ENCODE measurements at places on chromosomes 7 and 10.

DNA sequence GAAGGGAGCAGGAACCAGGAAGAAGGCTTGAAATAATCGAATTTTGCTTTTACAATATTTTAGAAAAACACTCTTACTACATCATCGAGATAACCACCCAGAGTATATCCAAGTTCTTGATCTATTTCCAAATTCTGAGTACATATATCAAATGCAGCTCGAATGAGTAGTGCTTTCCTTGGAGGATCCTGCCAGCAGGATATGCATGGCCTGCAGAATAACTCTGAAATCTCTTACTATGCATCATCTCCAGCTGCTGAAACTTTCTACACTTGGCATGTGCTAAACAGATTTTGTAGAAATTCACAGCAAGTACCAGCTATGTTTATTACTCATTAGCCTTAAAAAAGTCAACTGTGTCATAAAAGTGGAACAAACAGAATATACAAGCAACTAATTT is 44.0 kb upstream of the ANK3 start:
- DNase-seq, result no peak

DNA sequence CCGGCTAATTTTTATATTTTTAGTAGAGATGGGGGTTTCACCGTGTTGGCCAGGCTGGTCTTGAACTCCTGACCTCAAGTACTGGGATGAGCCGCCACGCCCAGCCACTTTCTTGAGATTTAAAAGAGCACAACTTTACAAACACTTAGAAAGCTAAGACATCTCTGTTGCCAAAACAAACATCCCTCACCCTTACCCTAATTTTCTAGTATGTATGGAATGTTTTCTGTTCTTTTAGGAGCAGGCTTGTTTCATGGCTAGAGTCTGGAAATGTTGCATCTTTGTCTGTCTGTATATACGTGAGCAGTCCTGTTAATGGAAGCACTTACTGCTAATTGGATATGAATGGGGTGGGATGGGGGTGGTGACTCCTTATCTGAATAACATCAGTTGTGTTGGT is 2.9 kb downstream of the OLAH start:
- no peak for DNase-seq

GRCh38 chr7:47661051-47661714 is 79.3 kb upstream of the TNS3 start:
- peak; percentile 35 for DNase-seq

DNA sequence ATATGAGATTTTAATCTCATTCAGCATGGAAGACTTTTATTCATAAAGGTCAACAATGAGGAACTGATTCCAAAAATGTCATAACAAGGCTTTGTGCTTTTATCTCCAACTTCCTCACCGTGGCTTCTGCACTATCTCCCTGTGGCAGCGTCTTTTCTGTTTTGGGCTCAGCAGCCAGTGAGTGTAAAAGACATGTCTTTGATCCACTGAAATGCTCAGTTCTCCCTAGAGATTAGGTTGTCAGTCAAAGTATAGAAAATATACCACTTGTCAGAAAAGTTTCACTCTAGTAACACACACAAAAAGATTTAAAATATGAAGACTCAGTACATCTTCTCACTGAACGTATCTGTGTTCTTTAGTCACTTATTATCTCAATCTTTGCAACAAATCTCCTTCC is 901.8 kb upstream of the ZWINT start:
- no peak for DNase-seq

GRCh38 chr10:81915504-81915897 is 40.5 kb downstream of the NRG3 start:
- no peak for DNase-seq

DNA sequence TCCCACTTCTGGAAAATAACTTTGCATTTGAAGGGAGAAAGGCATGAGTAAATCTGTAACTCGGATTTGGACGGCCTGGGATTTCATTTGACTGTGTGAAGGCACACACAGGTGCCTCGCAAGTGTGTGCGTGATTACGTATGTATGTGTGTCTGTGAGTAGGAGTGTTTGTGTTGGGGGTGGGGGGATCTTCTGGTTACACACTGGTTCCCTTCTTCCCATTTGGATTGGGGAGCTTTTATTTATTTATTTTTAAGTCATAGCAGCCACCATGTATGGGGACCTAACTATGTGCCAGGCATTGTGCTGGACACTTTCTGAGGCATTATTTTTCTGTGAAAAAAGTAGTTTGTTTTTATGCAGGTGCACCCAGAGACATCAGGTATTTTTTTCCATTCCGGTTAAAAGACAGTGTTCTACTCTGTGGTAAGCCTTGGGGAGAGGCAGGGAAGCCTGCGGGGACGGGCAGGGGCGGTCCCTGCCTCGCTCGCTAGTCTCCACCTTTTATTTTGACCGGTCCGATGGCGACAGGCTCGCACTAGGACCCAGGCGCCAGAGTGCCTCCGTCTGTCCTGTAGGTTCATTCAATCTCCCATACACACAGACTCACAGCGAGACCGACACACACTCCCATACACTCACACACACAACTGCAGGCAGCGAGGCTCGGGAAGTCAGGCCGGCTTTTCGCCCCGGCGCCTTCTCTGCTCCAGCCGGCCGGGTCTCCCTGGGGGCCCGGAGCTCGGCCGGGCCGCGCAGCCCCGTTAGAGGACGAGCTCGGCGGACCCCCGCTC is at the start of gene MXI1:
TSS of gene MXI1 (plus strand) at position 595 of the 794 bp plus-strand sequence. CDS start 204 bp downstream, outside the sequence.
- DNase-seq, result peak; percentile 91

- DNase-seq, result no peak
These were observed 318.2 kb upstream of the MEOX2 start for GRCh38 chr7:16004702-16005101.

DNA sequence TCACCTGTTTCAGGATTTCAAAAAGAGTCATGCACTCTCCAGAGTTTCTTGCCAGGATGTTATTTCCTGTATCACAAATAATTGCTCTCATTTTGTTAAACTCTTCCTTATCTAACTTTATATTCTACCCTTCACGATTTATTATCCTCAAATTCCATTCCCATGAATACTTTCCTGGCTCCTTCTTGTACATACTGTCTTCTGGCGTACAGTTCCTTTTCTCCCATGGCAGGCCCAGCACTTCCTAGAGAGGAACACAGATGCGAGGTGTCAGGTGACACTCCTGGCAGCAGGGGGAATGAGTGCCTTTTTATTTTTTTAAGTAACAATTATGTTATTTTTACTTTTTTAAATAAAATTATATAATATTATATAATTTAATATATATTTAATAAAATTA is 411.9 kb downstream of the TFEC start:
- no peak for DNase-seq

- DNase-seq, result no peak
These were observed 43.0 kb downstream of the SCRN1 start for GRCh38 chr7:29946428-29947186.

GRCh38 chr7:104627516-104627915 is 299.1 kb downstream of the LHFPL3 start:
- no peak for DNase-seq

DNA sequence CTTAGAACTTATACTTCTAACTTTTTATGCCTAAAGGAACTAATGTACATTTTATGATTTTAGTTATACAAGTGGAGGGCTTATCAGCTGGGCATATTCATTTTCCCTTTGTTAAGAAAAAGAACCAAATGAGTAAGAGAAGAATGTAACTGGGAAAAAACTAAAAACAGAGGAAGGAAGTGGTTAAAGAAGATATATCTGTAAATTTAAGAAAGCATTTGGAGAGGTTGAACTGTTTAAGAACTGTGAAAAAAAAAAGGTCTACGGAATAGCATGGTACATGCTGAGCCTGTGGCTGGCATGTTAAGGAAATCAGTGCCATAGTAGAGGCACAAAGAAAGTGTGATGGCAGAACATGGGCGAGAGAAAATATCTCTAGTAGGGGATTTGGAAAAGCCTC is 6.2 kb downstream of the MDFIC start:
- no peak for DNase-seq

- no peak for DNase-seq
These were observed 75.6 kb downstream of the CCDC6 start for GRCh38 chr10:59830601-59831259.

DNA sequence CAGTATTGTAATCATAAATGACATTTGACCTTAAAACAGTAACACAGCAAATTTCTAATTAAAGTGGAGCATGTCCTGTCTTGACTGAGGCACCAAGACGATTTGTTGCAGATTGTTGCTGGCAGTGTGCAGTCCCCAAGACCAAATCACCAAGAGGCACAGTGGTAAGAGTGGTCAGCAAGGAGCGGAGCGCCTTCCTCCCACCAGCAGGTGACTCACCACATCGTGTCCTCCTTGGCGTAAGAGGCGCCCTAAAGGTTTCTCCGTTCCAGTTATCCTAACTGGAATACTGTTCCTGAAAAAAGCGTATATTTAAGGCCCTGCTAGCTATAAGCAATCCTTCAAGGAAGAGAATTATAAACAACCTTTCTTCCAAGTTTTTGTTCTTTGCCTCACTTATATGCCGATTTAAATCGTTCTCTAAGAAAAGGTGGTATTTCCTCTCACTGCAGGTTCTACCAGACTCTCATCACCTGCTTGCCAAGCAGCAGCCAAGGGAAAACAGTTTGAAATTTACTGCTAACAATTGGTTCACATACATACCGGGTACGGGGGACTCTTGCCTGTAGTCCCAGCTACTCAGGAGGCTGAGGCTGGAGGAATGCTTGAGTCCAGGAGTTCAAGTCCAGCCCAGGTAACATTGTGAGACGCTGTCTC is 10.7 kb upstream of the REPIN1 start:
- DNase-seq, result no peak

DNA sequence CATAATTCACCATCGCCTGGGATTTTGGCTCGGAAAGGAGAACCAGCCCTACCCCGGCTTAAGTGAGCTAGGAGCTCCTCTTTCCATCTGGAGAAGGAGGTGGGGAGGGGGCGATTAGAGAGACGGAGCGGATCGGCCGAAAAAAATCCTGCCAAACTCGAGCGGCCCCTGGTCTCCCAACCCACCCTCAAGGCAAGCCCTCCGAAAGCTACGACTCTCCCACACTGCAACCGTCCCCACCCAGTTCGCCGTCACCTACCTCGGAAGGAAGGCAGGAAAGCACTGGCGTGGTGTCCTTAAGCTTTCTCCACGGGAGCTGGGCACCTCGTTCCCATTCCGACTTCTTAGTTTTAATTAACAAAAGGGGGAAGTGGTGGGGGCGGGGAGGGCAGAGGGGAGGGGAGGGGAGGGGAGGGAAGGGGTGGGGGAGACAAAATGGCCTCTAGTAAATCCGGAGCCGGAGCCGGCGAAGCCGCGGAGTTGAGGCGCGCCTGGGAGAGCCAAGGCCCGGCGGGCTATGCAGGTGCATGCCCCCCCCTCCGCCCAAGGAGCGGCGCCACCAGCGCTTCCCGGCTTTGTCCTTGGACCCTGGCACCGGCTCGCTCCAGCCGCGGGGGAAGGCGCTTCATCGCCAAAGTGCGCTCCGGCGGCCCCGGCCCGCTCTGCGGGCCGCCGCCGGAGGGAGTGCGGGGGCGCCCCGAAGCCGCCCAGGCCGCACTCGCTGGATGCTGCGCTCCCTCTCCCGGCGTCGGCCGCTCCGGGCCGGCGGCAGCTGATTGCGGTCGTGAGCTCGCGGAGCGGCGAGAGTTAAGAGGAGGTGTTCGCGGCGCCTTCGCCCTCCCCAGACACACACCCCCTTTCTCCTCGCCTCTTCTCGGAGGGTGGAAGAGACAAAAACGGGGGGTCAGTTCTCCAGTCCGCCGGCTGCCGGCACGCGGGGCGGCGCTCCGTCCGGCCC is at the start of gene LRRC4:
TSS of gene LRRC4 (minus strand) at position 784 of the 958 bp plus-strand sequence. CDS start 797 bp downstream, outside the sequence.
- peak; percentile 90 for DNase-seq

DNA sequence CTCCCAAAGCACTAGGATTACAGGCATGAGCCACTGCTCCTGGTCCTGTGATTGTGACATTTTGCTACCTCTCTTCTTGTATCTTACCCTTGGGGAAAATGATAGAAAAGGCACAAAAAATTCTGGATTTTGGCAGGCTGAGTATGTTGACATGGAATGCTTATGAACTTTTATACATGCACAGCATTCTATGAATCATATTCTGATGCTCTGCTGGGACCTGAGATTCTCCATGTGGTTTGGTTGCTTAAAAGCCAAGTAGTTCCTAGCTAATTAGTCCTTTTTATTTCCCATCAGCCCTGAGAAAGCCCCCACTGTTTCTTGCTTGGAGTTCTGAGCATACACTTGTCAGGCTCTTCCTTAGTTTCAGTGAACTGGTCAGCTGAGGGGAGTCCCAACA is 8.3 kb upstream of the KAZALD1 start:
- DNase-seq, result no peak

DNA sequence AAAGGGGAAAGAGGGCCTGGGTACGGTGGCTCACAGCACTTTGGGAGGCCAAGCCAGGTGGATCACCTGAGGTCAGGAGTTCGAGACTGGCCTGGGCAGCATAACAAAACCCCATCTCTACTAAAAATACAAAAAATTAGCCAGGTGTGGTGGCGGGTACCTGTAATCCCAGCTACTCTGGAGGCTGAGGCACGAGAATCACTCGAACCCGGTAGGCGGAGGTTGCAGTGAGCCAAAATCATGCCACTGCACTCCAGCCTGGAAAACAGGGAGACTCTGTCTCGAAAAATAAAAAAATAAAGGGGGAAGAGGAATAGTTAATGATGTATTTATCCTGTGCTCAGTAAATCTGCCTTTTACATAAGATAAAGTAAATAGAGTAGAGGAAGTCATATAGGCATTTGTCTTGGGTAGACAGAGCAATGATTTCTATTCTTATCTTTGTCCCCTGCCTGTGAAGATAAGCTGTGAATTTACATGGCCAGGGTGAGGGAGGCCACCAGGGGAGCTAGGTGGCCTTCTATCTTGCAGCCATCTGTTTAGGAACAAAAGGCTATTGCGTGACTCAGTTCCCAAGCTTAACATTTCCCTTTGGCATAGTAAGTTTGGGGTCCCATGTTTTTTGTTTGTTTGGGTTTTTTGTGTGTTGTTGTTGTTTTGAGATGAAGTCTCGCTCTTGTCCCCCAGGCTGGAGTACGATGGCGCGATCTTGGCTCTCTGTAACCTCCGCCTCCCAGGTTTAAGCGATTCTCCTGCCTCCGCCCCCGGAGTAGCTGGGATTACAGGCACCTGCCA is 73.2 kb upstream of the GTF2I start:
- no peak for DNase-seq

DNA sequence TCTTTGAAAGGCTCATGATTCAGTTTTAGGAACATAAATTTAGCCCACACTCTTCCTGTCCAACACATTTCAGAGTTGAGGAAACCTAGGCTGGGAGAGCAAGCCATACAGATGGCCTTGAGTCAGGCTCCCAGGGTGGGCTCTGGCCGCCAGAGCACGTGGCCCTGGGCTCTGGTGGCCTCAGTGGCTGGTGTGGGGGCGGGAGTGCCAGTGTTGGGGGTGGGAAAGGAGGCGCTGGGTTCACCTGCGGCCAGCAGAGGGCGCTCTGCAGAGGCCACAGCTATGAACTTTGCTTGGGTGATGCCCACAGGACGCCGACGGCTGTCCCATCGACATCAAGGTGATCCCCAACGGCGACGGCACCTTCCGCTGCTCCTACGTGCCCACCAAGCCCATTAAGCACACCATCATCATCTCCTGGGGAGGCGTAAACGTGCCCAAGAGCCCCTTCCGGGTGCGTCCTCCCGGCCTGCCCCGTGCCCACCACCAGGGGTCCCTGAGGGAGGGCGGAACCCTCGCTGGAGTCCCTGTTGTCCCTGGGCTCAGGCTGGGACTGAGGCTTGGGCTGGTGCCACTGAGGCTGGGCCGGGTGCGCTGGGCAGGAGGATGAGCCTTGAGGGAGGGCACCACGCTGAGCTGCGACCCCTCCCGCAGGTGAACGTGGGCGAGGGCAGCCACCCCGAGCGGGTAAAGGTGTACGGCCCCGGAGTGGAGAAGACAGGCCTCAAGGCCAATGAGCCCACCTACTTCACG is 11.9 kb downstream of the FLNC start:
- DNase-seq, result no peak

Data from spleen (tissue), 13 donors.